ENCODE measurements at places on chromosomes 1 and 21.
A peak's percentile ranks its signal among the peaks of the same experiment; 100 is the strongest.

- DNase-seq: no peak
Measured at GRCh38 chr1:96427616-96428015, 294.0 kb upstream of the PTBP2 start.

DNA sequence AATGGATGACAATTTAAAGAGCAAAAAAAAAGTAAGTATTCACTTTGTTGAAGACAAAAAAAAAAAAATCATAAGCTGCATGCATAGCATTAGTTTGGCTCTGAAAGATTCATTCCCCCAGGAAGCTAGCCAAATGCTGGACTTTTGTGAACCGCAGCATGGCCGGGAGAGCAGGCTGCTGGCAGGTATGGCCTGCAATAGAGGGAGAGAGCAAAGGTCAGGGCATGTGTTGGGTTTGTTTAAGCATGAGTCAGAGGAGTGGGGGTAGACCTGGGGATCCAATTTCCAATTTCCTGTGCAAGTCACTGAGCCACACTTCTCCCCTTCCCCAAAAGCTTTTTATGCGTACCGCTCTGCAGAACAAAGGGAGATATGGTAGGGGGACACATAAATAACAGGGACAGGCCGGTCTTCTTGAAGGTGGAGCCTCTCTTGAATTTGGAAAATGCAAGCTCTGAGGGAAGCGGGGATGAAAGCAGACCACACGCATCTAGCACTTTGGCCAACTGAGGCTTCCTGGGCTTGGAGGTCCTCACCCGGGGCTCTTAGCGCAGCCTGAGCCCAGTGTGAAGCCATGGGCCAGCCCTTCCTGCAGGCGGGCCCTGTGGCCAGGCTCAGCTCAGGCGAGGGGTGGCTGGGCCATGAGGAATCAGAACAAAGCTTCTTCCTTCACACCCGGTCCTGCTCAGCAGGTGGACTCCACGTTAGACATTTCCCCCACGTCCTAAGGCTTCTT is 171.1 kb downstream of the TOMM20 start:
- no peak for DNase-seq

- DNase-seq: no peak
Measured at GRCh38 chr1:66492424-66492823, 41.5 kb upstream of the SGIP1 start.

DNA sequence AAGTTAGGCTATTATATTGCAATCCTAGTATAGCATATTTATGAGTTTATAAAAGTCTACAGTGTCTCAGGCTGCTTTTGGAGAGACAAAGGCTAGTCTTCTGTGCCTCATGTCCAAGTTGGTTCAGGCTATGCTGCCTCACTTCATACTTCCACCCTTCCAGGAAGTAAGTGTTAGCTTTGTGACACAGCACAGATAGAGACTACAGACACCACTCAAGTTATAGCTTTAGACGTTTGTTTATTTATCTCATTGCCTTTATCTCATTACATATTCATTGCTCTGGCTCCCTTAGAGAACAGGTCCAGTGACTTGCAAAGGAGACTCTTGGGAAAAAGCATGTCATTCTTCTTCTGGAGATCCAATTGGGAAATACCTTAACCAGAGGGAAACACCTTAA is 22.6 kb upstream of the GBP4 start:
- no peak for DNase-seq

DNA sequence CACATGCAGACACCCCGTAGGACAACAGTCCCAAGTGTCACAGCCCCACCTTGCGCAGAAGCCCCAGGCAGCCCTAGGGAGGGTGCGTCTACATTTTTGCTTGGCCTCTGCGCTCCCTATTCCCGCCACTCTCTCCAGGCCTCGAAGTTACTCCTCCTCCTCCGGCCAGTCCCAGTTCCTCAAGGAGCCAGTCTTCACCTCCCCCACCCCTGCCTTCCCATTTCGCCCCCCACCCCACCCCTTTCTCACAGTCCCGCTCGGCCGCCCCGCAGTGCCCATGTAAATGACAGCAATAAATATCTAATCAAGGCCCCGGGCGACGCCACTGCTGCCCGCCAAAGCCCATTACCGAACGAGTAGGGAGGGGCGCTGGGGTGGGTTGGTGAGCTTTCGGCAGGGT is 3.2 kb downstream of the DMBX1 start:
- no peak for DNase-seq

DNA sequence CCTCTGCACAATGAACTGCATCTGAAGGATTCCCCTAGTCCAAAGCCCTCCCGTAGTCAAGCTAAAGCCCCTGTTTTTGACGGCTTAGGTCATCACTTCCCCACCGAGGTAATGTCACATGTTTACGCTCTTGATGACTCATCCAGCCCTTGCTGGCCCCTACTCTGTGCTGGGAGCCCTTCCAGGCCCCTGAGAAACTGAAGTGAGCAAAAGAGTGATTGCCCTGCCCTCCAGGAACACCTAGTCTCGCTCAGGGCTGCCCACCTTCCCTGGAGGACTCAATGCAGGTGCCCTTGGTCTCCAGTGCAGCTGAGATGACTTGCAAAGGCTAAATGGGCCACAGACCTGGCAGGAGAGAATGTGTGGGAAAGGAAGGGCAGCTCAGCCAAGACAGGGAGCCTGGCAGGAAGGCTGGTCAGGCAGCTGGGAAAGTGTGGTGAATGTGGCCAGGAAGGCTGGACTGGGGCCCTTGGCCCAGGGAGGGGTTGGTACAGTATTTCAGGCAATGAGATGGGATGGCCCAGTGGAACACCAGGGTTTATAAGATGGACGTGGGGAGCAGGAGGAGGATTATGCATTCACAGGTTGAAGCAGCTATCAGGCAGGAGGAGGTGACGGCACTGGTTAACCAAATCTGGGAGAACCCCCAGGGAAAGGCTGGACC is 345.6 kb downstream of the NPHP4 start:
- no peak for DNase-seq

DNA sequence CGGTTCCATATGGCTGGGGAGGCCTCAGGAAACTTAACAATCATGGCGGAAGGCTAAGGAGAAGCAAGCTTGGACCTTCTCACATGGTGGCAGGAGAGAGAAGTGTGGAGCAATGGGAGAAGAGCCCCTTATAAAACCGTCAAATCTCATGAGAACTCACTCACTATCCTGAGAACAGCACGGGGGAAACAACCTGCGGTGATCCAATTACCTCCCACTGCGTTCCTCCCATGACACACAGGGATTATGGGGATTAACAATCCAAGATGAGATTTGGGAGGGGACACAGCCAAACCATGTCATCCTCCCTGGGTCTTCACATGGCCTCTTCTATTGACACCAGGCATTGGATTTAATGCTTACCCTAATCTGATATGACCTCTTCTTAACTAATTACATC is 455.1 kb upstream of the VAMP3 start:
- no peak for DNase-seq

GRCh38 chr1:198620951-198621824 is 17.7 kb upstream of the PTPRC start:
- peak; percentile 88 for DNase-seq

- DNase-seq: no peak
Measured at GRCh38 chr1:229857585-229857984, 209.5 kb upstream of the GALNT2 start.

GRCh38 chr1:55428944-55429931 is 214.1 kb upstream of the USP24 start:
- DNase-seq: no peak

GRCh38 chr1:10633416-10633815 is 158.7 kb downstream of the PEX14 start:
- DNase-seq: no peak

- DNase-seq: no peak
Measured at GRCh38 chr1:64042331-64043100, 160.9 kb upstream of the UBE2U start.

DNA sequence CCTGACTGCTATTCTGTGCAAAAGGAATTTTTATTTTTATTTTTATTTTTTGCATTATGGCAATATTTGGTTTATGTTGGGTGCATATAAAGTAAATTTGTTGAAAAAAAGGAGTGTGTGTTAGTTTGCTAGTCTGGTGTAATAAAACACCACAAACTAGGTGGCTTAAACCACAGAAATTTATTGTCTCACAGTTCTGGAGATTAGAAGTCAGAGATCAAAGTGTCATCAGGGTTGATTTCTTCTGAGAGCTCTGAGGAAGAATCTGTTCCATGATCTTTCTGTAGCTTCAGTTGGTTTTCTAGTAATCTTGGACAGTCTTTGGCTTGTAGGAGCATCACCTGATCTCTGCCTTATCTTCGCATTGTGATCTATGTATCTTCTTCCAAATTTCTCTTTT is 6.5 kb downstream of the SLC30A7 start:
- no peak for DNase-seq

GRCh38 chr1:8652467-8653046 is 164.9 kb downstream of the RERE start:
- peak; percentile 44 for DNase-seq

DNA sequence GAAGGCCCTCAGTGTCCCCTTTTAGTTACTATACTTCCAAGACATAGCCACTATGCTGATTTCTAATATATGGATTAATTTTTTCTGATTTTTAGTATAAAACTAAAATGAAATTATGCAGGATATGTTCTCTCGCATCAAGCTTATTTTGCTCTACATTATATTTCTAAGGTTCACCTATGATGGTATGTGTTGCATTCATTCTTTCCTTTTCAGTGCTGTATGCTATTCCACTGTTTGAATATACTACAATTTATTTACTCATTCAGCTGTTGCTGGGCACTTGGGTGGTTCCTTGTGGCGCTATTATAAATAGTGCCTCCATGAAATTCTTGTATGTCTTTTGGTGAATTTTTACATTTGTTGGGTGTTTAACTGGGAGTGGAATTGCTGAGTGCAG is 230.3 kb downstream of the ATG4C start:
- no peak for DNase-seq

GRCh38 chr1:53189061-53189460 is 7.6 kb upstream of the CPT2 start:
- DNase-seq: no peak
